Posterior vena cava (tissue), 2 donors: ENCODE measurements at places on chromosomes 4 and X. TPM values are rescaled to one million over a fixed set of nuclear protein-coding genes. Genes with fewer than 3 reads are reported as not detected.

DNA sequence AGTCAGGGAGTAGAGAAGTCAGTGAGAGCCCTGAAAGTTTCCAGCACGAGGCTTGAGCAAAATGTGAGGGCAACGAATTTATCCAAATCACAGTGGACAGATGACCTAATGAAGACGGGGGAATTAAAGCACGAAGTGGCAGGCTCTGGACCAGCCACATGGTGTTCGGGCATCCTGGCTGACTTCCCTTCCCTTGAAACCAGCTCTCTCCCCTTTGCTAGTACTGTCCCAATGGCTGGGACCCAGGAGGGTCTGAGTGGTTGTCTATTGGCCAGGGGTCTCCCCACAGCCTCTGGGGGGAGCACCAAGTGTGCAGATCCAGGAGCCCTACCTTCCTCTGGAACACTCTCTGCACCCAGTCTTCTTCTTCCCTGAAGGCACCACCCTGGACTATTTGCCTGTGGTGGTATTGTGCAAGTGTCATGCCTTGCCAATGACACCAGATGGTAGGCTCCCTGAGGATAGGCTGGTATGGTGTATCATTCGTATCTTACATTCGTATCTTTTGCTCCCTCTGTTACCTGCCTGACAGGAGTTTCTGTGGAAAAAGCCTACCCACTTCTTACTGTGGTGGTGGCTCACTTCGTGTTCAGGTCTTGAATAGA is 2.1 kb downstream of the APLN start:
- no peak for DNase-seq

DNA sequence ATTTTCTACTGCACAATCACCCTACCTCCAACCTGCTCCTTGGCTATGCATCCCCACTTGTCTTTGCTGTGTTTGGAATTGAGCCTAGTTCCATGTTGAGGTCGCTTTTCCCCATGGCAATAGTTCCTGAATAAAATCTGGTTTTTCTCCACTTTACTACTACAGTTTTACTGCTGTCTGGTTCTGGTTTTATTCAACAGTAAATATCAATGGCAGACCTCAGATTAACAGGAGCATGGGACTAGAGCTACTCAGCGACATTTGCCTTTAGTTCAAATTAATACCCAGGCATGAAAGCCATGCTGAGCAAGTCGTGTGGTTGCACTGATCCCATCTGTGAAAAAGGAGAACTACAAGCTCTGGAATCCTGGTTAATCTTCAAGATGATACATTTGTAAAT is 460.3 kb downstream of the GRXCR1 start:
- no peak for DNase-seq

DNA sequence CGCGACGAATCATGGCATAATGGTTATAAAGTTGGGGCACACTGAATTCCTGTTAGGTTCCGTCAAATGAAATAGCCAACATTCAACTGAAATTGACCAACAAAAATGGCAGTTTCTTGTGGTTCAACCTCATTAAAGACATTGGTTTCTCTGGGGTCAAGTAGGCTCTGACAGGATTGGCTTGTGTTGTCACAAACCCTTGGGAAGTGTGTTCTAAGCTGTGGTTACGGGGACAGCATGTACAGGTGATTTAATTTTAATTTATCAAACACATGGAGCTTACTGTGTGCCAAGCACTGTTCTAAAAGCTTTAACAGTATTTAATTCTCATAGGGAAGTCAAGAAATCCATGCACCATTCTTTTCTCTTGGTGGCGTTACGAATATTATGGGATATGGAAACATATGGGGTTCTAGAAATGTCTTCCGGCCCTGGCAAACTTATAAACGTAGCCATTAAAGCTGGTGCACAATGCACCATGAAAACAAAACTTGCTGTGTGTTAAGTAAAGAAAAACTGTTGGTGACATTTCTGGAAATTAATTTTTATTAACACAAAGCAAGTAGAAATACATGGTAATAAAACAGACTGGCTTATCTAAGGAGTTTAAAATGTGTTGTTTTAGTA is 891 bp downstream of the XK start:
- no peak for DNase-seq

- DNase-seq: no peak
Observed at GRCh38 chr4:182246401-182247205, 3.4 kb downstream of the TENM3 start.

DNA sequence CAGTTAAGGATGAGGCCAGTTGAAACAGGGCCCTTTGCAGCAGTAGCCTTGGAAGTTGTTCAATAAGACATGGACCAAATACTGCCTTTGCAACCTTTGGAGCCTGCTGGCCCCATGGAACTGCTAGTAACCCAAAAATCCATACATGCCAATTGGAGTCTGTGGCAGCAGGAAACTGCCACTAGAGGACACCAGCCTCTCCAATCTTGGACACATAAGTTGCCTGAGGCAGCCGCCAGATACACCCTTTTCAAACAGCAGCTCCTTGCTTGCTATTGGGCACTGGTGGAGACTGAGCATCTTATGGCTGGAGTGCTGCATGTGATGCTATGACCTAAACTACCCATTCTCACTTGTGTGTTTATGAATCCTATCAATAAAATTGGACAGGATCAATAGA is 14.8 kb upstream of the LAP3 start:
- DNase-seq: no peak

DNA sequence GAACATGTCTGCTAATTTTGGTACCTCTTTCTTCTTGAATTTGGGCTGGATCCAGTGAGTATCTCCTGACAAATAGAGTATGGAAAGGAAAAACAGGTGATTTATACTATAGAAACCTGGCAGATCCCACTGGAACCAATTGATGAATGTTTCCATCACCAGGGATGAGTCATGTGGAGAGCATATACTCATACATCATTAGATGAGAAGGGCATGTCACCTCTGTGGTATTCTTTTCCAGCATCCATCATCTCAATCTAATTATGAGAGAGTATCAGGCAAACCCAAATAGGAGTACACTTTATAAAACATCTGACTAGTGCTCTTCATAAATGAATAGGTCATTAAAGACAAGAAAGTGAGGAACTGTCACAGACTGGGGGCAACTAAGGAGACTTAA is 90.7 kb downstream of the CLDN22 start:
- no peak for DNase-seq

DNA sequence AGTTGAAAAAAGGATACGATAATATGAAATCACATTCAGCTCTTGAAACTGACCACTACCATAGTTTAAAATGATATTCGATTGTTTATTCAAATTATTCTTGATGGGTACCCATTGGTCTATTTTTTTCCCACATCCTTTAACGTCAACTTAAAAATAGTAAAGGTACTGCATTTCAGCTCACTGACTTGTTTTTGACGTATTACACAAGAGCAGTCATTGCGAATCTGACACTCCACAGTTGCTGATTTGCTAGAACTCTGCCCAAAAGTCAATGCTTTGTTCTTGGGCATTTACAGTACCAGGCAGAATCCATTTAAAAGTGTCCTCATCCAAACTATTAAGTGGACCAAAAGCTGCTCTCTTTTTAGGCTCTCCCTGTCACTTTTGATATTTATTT is 1.2 kb upstream of the PDS5A start:
- no peak for DNase-seq

GRCh38 chr4:17597517-17597916 is 16.9 kb upstream of the MED28 start:
- no peak for DNase-seq

GRCh38 chr4:173565281-173565680 is 35.3 kb upstream of the HAND2 start:
- no peak for DNase-seq

DNA sequence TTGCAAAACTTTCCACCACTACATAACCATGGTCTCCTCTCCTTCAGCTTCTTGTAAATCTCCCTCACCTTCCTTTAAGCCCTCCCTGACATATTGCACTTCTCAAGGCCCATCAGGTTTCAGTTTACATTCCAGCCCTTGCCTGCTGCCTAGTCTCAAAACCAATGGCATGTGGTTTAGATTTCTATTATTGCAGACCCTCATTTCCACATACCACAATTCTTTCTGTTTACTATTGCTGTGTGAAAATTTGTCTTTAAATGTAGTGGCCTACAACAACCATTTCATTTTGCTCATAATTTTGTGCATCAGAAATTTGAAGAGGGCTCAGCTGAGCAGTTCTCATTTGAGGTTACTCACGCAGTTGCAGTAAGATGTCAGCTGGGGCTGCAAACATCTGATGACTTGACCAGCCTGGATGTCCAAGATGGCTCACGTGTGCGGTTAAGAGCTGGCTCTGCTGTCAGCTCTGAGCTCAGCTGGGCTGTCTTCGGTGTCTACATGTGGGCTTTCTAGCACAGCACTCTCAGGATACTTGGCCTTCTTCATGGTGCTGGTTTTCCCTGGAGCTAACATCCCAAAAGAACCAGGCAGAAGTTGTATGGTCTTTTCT is 29.9 kb upstream of the SOD3 start:
- DNase-seq: no peak

GRCh38 chr4:108024878-108025165 is 35.1 kb downstream of the HADH start:
- DNase-seq: no peak

DNA sequence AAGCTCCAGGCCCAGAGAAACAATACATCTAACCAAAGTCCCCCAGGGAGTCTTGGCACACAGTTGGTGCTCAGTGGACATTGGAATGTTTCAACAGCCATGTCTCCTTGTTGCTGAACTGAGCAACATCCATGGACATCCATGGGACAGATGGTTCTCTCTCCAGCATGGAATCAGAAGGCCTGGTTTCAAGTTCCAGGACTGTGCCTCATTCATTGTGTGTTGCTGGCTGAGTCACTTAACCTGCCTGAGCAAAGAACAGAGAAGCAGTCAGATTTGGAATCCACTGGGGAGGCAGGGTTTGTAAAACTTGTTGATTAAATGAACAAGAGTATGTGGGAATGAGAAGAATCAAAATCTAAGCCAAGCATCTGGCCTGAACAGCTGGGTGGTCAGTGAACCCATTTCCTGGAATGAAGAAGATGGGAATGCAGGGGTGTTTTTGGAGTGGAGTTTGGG is 147.9 kb downstream of the CHIC2 start:
- DNase-seq: no peak

GRCh38 chr4:160877087-160877790 is 1286.6 kb downstream of the FSTL5 start:
- DNase-seq: no peak

GRCh38 chr4:173752610-173753230 is 222.7 kb upstream of the HAND2 start:
- DNase-seq: no peak

GRCh38 chrX:49991758-49992157 is 69.4 kb downstream of the CLCN5 start:
- DNase-seq: no peak

GRCh38 chr4:168659741-168660465 is 163.1 kb downstream of the PALLD start:
- DNase-seq: no peak

GRCh38 chrX:22056235-22056634 is 24.1 kb downstream of the PHEX start:
- DNase-seq: no peak

GRCh38 chr4:83832110-83832825 is 296.4 kb downstream of the GPAT3 start:
- no peak for DNase-seq

DNA sequence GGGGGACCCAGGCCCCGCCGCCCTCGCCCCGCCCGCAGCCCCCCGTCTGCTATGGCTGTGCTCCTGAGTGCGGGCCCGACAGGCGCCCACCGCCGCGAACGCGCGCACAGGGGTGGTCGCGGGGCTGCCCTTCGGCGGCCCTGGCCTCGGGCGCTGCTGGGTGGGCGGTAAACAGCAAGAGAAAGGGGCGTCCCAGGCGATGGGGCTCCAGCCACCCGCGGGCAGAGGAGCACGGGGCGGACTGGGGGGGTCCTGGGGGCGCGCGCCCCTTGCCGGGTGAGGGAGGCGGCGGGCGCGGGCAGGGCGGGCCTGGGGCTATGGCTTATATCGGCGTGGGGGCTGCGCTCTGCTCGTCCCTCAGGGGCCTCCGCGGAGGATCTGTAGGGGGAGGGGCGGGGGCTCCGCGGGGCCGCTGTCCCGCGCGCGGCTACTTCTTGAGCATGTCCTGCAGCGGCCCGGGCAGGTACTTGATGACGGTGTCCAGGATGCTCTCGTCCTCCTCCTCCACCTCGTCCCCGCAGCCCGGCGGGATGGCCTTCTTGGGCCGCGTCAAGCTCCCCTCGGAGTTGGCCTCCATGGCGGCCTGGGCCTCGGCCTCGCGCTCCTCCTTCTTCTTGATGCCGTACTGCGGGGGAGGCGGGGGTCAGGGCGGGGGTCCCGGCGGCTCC is 39.7 kb downstream of the CPLX1 start:
- DNase-seq: peak; percentile 79

The LUZP4 gene
- not detected for total RNA-seq

The FGF13 gene
- 10.6 TPM for total RNA-seq

The SAP30 gene
- total RNA-seq: 28.8 TPM

The FMR1NB gene
- total RNA-seq: not detected

The FAM241A gene
- total RNA-seq: 6.7 TPM

The TBL1X gene
- total RNA-seq: 49.3 TPM
